NCI-H460 (cell line): ENCODE measurements at places on chromosomes 6 and 20. TPM values are rescaled to one million over a fixed set of nuclear protein-coding genes. Genes with fewer than 3 reads are reported as not detected.

GRCh38 chr20:46406200-46406985 lies at the start of gene ELMO2:
Gene ELMO2, minus strand, starts transcription at chr20:46406615. Its CDS starts 12,133 bp downstream, at chr20:46394482.
- peak; percentile 96 for DNase-seq

DNA sequence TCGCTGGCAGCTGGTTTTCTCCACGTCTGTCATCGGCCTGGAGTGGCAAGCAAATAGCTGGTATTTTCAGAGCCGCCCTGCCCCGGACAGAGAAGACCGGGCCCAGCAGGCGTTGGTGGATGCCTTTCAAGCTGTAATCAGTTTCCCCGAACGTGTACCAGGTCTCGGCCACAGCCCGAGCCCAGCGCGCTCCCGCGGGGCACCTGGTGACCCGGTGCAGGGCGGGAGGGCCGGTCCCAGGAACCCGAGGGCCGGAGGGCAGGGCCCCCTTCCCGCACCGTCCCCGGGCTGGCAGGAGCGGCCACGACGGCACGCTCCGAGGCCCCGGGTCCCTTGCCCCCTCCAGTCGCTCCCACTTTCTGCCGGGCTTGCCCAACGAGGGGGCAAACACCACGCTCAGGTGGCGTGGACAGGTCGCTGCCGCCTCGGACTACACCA lies 348 bp upstream of the PYGB start:
- no peak for DNase-seq

- no peak for DNase-seq
These were observed 37.2 kb downstream of the AFDN start for GRCh38 chr6:167863897-167864296.

DNA sequence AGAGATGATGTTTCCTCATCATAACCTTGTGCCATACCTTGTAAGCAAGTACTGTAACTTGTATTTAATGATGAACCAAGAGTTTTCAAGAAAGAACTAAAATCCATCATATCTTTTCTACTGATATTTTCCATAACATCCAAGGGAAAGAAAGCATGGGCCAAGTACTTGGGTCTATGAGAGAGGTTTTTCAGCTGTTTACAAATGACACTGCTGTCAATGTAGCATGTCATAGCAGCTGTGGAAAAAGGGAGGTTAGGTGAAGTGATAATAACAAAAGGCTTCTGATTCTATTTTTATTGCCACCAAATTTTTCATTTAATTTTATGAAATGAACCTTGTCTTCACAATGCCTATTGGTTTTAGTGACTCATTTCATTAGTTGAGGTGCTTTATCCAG lies 482.3 kb downstream of the LMBRD1 start:
- DNase-seq: no peak

GRCh38 chr20:59069026-59069425 lies 26.4 kb upstream of the PRELID3B start:
- no peak for DNase-seq

Gene DSTN
- 187 and 232 TPM in 2 replicates for total RNA-seq

Gene FAM83B
- 0.07 TPM in 1 of 2 replicates, not detected in the other for total RNA-seq

Gene BANF2
- not detected in 2 replicates for total RNA-seq

Gene PFDN4
- 149 and 173 TPM in 2 replicates for total RNA-seq

Gene ZNF311
- 0.20 and 0.32 TPM in 2 replicates for total RNA-seq

Gene CYP24A1
- total RNA-seq: 0.12 and 0.20 TPM in 2 replicates

Gene UST
- 0.12 and 0.32 TPM in 2 replicates for total RNA-seq

Gene GUCA1A
- total RNA-seq: not detected in 2 replicates

Gene SLC35F1
- 0.17 TPM in 1 of 2 replicates, not detected in the other for total RNA-seq

Gene SLC44A4
- 0.07 TPM in 1 of 2 replicates, not detected in the other for total RNA-seq

Gene MAP3K4
- 12.2 and 12.7 TPM in 2 replicates for total RNA-seq

Gene PDE7B
- 20.4 and 27.1 TPM in 2 replicates for total RNA-seq

Gene MCM8
- total RNA-seq: 18.6 and 19.3 TPM in 2 replicates
